Fibroblast of the aortic adventitia (primary cell): ENCODE measurements at places on chromosomes 3 and 15.

- DNase-seq, result no peak
Observed at GRCh38 chr3:187902041-187902471, 156.8 kb upstream of the BCL6 start.

GRCh38 chr3:183265834-183266417 lies 12.9 kb downstream of the B3GNT5 start:
- peak; percentile 66 for DNase-seq

DNA sequence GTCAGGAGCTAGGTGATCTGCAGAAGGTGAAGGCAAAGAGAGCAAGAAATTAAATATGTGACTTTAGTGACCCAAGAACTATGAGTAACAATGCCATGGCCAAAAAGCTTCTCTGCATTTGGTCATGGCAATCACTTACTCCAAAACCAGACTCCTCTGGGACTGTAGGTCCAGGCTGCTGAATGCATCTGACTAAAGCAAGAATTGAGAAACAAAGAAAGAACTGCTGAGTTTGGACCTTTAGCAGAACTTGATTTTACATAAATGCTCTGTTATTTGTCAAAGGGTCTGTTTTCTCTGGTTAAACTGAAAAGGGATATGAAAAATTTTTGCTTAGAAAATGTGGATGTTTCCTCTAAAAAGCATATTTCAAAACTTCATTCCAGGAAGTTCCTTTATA lies 1102.2 kb downstream of the IGSF11 start:
- DNase-seq, result peak; percentile 1

GRCh38 chr3:170992854-170993253 lies 33.7 kb downstream of the SLC2A2 start:
- DNase-seq, result no peak

DNA sequence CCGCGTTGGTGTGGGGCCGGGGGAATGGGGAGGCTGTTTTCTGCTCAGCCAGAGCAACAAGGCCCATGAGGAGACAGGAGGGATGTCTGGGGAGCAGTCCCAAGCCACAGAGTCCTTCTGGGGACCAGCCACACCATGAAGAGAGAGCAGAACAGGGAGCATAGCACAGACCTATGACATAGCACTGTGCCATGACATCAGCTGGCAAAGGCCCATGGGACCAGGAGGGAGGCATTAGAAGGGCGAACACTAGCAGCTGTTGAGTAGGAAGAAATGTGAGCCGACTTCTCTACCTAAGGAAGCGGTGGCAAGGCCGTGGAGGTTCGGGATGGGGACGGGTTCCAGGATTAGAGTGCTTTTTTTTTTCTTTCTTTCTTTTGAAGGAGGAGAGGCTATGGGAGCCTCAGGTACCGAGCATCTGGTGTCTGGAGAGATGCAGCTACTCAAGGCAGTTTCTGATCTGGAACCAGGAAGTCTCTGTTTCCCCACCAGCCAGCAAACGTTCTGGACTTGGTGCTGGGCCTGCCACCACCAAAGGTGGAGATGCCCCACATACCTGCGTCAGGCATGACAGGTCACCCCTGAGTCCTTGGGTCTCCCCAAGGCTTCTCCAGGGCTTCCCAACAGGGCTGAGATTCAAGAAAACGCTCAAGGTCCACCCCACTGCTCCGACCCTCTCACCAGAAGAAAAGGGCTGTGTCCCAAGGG lies 77.3 kb upstream of the CGNL1 start:
- no peak for DNase-seq

DNA sequence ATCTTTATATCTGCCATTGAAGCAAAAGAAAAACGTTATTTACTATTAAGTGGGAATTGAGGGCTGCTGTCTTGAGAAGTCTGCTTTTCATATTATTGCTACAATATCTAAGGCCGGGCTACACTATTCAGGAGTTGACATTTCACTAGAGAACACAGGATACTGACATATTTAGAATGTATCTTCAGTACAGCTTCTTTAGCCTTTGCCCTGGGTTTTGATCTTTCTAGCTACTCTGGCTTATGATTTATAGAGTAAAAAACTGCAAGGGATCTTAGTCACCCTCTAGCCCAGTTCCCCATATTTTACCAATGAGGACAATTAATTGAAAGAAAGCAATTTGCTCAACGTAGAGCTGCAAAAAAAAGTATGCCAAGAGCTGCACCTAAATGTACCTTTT lies 307.4 kb upstream of the DPPA4 start:
- DNase-seq, result no peak

DNA sequence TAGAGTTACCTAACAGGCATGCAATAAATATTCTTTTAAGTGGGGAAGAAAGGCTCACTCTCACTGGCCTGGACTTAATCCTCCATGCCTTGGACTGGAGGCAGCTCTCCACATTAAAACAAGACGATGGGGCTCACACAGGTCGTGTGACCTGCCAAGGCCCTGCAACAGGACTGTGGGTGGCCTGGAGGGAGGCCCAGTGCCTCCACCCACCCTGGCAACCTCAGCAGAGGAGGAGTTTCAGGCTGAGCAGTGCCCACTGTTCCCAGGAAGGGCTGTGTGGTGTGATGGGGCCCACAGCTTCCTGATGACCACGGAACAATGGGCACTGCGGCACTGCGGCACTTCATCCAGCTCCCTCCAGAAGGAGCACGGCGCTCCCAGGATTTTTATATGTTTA lies 5.5 kb downstream of the UROC1 start:
- DNase-seq, result no peak

GRCh38 chr15:45641374-45641781 lies 6.5 kb downstream of the SQOR start:
- DNase-seq, result peak; percentile 94
